ENCODE measurements at places on chromosomes 12 and 14.

DNA sequence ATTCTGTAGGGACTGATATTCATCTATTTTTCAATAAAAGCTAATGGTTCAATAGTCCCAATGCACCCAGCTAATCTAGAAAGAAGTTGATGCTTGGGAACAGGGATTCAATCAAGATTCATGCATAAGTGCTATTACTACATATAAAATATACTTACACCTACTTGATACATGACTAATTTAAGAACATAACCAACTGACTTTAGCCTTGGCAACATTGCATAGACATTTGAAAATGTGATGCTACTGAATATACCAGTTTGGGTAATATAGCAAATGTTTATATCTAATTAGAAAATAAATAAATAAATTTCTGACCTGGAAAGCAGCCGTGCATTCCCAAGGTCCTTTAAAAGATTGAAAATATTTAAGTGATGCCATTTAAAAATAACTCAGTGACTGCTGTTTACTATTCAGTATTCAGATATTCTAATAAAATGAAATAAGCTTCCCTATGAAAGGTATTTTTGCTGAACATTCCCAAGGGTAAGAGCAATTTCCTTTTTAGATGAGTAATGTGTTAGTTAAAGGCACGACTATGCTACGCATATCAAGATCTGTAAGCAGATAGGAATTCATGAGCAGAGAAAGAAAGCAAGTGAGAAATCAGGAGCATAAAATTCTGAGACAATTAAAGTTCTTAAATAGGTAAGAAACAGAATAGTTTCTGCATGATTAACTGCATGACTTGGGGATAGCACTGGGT, 160.6 kb upstream of the SYT1 start:
- DNase-seq, result no peak

GRCh38 chr14:49203676-49204075, 382.5 kb downstream of the RPS29 start:
- no peak for DNase-seq

DNA sequence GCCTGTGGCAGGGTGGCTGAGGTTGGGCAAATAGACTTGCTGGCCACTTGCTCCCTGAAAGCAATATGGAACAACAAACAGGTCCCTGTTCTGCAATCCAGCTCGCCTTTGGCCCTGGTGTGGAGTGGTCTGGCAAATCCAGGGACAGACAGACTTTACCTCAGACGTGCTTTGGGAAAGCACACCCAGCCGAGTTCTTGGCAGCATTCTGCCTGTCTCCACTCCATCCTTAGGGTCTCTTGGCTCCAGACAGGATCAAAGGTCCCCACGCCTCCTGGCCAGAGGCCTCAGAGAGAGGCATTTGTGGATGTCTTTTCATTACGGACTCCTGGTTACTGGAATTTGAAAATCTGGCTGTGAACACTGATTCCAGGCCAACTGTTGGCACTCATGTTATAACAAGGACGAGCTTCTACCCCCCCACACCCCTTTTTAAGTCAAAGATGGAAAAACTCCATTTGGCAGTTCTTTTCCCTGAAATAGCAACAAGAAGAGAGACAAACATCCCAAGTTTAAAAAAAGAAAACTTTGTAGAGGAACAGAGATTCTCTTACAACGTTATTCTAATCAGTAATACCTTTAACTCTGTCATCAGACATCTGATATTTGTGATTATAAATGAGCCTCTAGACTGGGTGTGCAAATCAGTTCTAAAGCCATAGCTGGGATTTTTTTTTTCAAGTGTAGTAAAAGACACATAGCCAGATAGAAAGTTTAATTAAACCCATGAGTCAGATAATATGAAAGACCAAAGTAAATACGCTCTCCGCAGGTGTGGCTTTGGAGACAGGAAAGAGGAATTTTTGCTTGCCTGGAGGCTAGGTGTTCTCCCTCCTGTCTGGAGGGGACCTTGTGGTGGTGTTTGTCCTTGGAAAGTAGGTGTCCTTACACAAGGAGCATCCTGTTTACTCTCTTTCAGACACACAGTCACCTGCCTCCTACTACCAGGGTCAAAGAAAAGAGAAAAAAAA, 60.7 kb downstream of the GALNT8 start:
- peak; percentile 18 for DNase-seq

- DNase-seq, result no peak
Observed at GRCh38 chr14:59330455-59330854, 134.7 kb downstream of the GPR135 start.

DNA sequence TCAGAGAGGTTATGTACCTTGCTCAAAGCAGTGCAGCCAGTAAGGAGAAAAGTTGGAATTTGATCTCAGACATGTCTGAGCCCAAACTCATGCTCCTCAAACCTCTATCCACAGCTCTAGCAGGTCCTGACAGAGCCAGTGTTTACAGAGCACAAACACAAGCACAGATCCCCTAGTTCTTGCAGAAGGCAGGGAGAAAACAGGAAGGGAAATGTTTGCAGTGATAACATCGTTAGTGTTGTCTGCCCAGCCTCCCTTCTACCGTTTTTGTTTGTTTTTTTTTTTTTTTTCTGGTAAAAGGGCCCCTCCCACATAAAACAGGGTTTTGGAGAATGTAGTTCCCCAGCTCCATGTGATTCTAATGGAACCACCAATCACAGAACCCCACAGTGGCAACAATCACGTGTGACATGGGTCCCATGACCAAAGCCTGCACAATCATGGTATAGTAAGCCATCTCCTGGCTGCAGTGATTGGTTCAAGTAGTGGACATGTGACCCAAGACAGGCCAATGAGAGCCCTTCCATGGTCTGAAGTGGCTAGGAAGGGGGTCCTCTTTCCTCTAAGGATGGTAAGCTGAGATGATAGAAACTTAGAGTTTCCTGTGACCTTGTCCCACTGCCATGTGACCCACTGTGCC, 513.4 kb downstream of the MED13L start:
- DNase-seq, result no peak

DNA sequence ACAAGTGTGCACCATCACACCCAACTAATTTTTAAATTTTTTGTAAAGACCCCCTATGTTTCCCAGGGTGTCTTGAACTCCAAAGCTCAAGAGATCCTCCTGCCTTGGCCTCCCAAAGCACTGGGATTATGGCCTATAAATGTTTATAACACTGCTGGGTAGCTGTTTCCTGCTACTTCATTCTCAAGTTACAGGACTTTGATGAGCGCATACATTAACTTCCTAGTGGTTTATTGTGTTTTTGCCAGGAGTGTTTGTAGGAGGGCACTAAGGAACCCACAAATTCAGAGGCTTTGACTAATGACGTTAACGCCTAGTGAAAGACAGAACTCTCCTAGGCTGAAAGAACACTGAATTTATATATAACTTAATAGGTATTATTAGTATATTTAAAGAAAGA, 15.2 kb upstream of the NAA30 start:
- no peak for DNase-seq

- no peak for DNase-seq
Observed at GRCh38 chr14:86847140-86847539, 1145.8 kb downstream of the GALC start.

DNA sequence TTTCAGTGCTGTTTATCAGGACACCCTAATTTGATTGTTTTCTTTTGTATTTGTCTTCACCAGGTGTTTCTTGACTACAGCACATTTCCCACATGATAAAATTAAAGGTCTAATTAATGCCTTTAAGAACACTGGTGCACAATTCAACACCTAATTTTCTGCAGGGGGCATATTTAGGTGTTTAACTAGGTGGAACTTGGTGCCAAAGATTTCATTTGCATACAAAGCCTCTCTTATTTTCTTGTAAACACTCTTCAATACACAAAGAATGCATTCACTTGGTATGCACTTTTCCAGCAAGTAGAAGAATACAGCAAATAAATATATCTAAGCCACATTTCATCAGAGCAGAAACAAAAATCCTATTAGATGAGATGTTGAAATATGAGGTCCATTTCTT, 646.2 kb upstream of the FOXG1 start:
- no peak for DNase-seq

GRCh38 chr12:15318841-15319240, 3.5 kb upstream of the PTPRO start:
- no peak for DNase-seq

- DNase-seq, result no peak
Observed at GRCh38 chr12:116087399-116087798, 190.1 kb downstream of the MED13L start.

- no peak for DNase-seq
Observed at GRCh38 chr12:27112871-27113270, 30.5 kb upstream of the C12orf71 start.

GRCh38 chr12:72888693-72889092, 616.5 kb downstream of the TRHDE start:
- DNase-seq, result no peak

DNA sequence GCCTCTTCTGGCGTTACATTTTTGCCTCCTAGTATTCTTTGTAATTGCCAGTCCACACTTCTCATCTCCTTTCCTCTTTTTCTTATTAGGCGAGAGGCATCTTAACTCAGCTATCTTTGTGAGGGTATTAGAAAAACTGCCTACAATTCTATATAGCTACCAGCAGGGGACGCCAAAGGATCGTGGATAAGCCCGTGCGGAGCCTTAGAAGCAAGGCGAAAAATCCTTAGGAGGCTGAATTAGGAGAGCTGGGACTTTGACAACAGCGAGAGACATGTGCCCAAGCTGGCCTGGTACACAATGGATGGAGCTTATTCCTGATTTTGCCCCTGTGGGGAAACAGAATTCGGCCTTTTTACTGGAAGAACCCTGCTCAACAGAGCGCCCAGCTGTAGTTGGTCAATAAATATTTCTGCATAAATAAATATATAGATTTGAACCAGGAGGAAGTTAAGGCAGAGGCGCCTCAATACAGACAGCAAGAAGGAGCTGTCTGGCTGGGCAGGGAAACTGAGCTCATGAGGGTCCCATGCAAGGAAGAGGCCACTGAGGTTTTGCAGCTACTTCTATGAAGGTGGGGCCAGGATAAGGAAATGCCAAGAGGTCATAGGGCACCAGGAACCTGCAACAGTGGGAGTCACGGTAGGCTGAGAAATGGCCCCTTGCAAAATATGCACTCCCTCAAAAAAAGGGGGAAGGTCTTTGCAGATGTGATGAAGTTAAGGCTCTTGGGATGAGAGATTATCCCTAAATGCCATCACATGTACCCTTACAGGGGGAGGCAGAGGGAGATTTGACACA, 14.6 kb upstream of the RBM19 start:
- DNase-seq, result no peak

GRCh38 chr12:9405886-9406563, 197.8 kb upstream of the PZP start:
- no peak for DNase-seq

- no peak for DNase-seq
Observed at GRCh38 chr12:122079033-122079531, 526 bp downstream of the MLXIP start.

GRCh38 chr12:104230304-104231095, 14.9 kb downstream of the TXNRD1 start:
- no peak for DNase-seq

DNA sequence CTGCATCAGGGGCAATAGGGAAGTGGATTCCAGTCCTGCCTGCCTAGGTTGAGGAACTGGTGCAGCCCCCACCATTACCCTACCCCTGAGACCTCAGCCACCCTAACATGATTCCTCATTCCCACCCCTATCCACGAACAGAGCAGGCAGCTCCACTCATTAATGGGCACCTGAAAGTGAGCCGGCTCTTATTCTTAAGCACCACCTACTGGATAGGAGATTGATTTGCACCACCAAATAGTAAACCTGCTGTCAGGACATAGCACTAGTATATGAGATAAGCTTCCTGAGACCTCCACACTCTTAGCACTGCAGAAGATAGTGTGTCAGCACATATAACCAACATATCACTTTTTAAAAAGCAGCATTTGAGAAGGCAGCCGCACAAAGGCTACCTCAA, 573.2 kb downstream of the SOX5 start:
- DNase-seq, result no peak

DNA sequence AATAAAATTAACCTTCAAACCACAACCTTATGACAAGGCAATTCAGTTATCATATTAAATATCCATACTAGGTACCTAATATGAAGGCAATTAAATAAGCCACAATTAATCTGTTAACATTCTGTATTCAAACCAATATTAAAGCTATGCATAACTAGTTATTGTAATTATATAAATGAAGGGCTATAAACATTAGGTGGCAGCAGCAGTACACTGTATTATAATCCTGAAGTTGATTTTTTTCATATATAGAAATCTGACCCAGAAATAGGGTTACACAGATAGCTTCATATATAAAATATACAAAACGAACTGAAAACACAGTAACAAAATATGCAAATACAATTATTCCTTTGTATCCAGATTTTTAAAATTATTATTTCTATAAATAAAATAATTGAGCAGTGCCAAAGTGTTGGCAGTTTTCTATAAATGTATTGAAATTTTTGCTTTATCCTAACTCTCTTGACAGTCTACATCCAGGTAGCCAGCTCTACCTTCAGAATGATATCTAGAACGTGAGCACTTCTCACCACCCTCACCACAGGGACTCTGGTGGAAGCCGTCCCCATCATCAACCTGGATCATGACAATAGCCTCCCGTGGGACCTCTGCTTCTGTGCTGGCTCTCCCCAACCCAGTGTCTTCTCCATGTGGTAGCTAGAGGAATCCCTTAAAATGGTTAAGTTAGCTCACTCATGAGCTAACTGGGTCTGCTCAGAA, 136.2 kb downstream of the MED13L start:
- DNase-seq, result no peak

- no peak for DNase-seq
Observed at GRCh38 chr12:91813701-91814100, 331.9 kb downstream of the BTG1 start.

DNA sequence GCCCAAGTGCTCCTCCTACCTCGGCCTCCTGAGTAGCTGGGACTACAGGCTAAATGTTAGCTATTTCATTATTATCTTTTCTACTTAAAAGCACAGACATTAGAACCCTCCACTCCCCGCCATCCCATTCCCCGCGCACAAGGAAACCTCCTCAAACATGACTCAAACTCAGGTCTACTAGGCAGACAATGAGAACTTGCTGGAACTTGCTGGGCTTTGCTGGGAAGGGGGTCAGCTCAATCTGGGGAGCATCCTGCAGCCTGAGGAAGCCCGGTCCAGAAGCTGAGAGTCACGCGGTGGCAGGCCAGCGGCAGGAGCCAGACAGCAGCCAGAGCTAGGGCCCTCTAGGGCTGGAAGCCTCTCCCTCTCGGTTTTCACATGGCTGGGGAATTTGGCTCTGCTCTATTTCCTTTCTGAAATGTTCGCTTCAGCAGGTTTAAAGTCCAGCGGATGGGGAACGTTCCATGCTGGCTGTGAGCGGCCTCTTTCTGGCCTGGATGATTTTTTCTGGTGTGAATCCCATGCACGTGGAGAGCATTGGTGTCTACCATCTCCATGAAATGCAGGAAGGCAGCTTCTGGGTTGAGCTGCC, 68.5 kb downstream of the SLC6A12 start:
- DNase-seq, result no peak

DNA sequence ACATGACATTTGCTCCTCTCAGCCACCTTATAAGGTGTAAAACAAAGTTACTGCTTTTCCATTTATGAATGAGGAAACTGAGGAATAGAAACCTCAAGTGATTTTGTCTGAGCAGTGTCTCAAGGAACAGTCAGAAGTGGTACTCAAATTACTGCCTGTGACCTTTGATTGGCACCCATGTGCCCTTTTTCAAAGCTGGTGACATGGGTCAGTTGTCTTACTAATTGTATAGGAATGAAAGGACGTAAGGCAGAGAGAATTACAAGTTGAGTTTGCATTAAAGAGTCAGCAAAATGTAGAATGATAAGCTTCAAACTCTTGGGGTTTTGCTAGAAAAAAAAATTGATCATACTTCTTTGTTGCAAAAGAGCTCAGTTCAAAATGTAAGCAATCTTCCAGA, 129.1 kb downstream of the GTF2A1 start:
- DNase-seq, result no peak

Data from substantia nigra (tissue), 51 donors.